ENCODE measurements at places on chromosomes 7 and 10.

- no peak for DNase-seq
Observed at GRCh38 chr7:3200504-3200903, 100.5 kb upstream of the SDK1 start.

GRCh38 chr7:108375668-108376067 is 80.6 kb downstream of the NRCAM start:
- no peak for DNase-seq

DNA sequence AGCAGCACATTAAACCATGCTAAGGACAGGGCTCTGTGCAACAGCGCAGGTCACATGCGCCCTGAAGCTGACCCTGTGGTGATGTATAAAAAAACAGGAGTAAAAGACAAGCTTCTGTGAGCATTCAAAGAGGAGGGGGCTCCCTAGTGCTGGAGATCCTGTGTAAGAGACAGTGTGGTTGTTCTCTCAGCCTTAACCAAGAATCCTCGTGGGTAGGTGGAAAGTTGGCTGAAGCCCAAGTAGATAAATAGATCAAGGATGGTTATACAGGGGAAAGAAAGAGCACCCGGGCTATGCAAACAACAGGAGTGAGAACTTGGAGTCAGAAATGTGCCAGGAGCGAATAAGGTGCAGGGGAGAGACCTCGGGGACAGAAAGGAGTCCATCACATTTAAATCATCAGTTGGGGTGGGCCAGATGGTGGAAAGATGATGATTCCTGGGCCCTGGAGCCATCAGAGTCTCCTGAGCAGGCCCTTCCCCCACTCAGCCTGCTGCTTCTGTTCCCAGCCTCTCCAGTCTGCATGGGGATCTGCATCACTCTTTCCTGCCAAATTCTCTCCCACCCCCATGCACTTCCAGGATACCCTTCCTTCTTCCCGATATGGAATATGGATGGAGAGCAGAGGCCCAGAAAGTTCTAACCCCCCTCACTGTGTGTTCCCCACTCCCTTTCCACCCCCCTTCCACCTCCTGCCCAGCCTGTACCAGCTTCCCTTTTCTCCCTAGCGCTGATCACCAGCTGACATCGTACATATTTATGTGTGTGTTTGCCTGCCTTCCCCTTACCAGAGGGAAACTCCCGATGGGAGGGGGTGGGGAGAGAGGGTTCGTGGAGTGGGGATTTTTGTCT is 78.1 kb upstream of the PRR15 start:
- DNase-seq = no peak

- no peak for DNase-seq
Observed at GRCh38 chr7:152759949-152760853, 649 bp downstream of the ACTR3B start.

DNA sequence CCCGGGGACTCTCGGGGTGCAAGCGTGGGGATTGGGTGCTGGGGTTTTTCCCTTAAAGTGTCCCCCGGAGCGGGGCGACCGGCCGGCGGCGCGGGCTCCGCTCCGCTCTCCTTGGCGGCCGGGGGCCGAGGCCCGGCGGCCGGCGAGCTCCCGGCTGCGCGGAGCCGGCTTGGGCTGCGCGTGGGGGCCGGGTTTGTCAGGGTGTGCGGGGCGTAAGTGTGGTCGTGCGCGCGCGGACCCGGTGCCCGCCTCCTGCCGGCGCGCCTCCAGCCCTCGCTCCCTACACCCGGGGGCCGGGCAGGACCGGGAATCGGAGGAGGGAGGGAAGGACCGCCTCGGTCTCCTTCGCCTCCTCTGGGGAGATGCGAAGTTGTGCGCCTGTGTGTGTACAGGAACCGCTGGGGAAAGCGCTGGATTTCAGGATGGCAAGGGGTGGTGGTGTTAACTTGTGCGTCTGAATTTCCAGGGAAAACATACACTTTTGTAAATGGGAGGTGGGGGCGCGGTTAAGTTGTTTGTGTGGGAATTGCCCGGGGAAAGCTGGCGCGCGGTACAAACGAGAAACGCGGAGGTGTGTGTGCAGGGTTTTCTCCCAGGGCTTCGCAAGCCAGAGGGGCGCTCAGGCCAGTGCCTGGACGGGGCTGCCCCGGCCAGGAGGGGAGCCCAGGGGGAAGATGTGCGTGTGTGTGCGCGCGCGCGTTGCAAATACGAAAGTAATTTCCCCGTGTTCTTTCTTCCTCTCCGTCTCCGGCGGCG is 737 bp downstream of the ZMIZ1 start:
- DNase-seq = no peak

GRCh38 chr7:38889079-38889478 is 19.9 kb downstream of the VPS41 start:
- no peak for DNase-seq

- no peak for DNase-seq
Observed at GRCh38 chr7:132024290-132024689, 467.9 kb upstream of the PODXL start.

GRCh38 chr10:95469676-95470075 is 91.5 kb downstream of the SORBS1 start:
- DNase-seq = no peak

- no peak for DNase-seq
Observed at GRCh38 chr10:29007748-29008610, 280.9 kb upstream of the LYZL1 start.

GRCh38 chr7:70711452-70711851 is 420.5 kb upstream of the GALNT17 start:
- DNase-seq = no peak

- DNase-seq = peak; percentile 20
Observed at GRCh38 chr7:128236924-128237586, 4.0 kb upstream of the LEP start.

GRCh38 chr10:61958805-61959204 is 57.3 kb downstream of the ARID5B start:
- no peak for DNase-seq

GRCh38 chr7:107994421-107995030 is 8.4 kb downstream of the LAMB1 start:
- DNase-seq = no peak

DNA sequence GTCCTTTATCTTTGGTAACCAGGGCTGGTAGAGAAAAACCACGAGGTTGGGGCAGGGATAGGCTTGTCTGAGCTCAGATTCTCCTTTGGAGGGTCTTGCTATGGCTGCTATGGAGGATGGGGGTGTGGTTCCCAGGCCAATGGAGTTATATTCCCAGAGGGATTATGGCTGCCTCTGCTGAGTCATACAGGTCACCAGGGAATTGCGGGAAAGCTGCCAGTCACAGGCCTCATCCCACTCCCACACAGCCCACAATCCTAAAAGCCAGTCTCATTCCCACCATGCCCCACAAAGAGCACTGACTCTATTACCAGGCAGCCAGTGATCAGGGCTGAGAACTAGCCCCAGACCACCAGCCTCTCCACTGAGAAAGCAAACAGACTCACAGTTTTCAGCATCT is 316.6 kb upstream of the TMEM229A start:
- no peak for DNase-seq

GRCh38 chr10:13263591-13263990 is 29.4 kb upstream of the UCMA start:
- no peak for DNase-seq

- DNase-seq = no peak
Observed at GRCh38 chr7:69827558-69827957, 229.3 kb downstream of the AUTS2 start.

GRCh38 chr7:108181073-108181985 is 51.2 kb upstream of the LAMB4 start:
- peak; percentile 32 for DNase-seq

DNA sequence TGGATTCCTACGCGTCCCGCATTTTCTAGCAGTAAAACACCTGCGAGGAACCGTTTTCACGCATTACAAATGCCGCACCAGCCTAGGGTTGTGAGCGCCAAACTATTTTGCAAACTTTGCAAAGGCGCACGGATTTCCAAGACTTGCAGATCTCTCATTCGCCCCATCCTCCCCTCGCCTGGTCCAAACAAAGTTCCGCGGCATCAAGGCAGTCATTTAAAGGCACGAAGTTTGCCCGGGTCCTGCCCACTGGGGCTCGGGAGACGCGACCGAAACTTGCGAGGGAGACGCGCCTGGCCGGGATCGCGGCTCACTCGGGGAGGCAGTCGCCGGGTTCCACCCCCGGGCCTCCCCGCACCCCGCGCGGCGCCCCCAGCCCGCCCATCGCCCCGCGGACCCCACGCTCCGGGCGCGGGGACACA is 613 bp downstream of the USP6NL start:
- no peak for DNase-seq

All from pulmonary artery endothelial cell (primary cell).